ENCODE measurements at places on chromosomes 13 and 19. TPM values are rescaled to one million over a fixed set of nuclear protein-coding genes. Genes with fewer than 3 reads are reported as not detected.

The C19orf81 gene
- total RNA-seq = not detected

The STOML3 gene
- total RNA-seq = not detected

The CYP4F12 gene
- 5.6 TPM for total RNA-seq

The ZNF98 gene
- total RNA-seq = 19.2 TPM

The ODAD3 gene
- total RNA-seq = 0.33 TPM

The USF2 gene
- total RNA-seq = 72.7 TPM

The LIM2 gene
- total RNA-seq = not detected

The GRK1 gene
- total RNA-seq = not detected

The KIR2DL3 gene
- not detected for total RNA-seq

The KLK12 gene
- not detected for total RNA-seq

The ERICH4 gene
- not detected for total RNA-seq

The STXBP2 gene
- total RNA-seq = 37.0 TPM

The ZSCAN1 gene
- 1.3 TPM for total RNA-seq

The FEM1A gene
- 10.4 TPM for total RNA-seq

The HSH2D gene
- total RNA-seq = 5.6 TPM

The FAM83E gene
- total RNA-seq = not detected

The SIGLEC6 gene
- total RNA-seq = not detected

The TLE6 gene
- total RNA-seq = 3.2 TPM

The CGB5 gene
- not detected for total RNA-seq

The SYT3 gene
- not detected for total RNA-seq

The ZNF223 gene
- 2.6 TPM for total RNA-seq

The MBD3 gene
- total RNA-seq = 51.8 TPM

The ARRDC5 gene
- total RNA-seq = 0.64 TPM

The RYR1 gene
- 6.7 TPM for total RNA-seq

The ZNF823 gene
- 20.9 TPM for total RNA-seq

The ZNF225 gene
- 3.4 TPM for total RNA-seq

The TNFRSF19 gene
- total RNA-seq = 9.1 TPM

The DACH1 gene
- total RNA-seq = 2.2 TPM

The FXYD1 gene
- 15.5 TPM for total RNA-seq

The GJB2 gene
- total RNA-seq = 0.66 TPM

The GIPR gene
- total RNA-seq = 4.9 TPM

The RAB3D gene
- total RNA-seq = 23.7 TPM

The SERTM1 gene
- total RNA-seq = not detected

The CCDC70 gene
- total RNA-seq = not detected

The DCT gene
- 0.66 TPM for total RNA-seq

The EHD2 gene
- total RNA-seq = 121 TPM

The ZNF787 gene
- total RNA-seq = 10.2 TPM

The NCAN gene
- total RNA-seq = not detected

The SELENOV gene
- total RNA-seq = not detected

The SERTAD1 gene
- 10.4 TPM for total RNA-seq

The TUBA3C gene
- not detected for total RNA-seq

The FARSA gene
- 26.1 TPM for total RNA-seq

The PSG7 gene
- total RNA-seq = not detected

The IGSF23 gene
- total RNA-seq = not detected
